ENCODE measurements at places on chromosomes 4 and X.

DNA sequence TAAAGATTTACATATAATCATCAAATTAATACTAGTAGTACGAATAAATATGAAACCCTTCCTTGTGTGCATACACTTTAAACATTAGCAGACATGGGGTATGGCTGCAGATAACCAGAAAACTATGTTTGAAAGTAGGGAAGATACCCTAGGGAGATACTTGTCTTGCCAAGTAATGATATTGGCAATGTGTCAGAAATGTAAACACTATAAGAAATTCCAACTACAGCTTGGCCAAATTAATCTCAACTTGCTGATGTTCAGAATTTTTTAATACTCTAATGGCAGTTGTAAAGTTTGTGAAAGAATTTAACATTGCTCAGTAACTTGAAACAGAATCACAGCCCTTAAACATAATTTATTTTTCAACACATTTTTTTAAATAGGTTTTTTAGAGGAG, 27.4 kb upstream of the HPGD start:
- no peaks in the 10 kb centered on the region for H3K36me3 ChIP-seq
- H3K4me1 ChIP-seq = peaks cover 3% of the 10 kb centered on the region
- no peak overlapping the region for H3K27ac ChIP-seq

DNA sequence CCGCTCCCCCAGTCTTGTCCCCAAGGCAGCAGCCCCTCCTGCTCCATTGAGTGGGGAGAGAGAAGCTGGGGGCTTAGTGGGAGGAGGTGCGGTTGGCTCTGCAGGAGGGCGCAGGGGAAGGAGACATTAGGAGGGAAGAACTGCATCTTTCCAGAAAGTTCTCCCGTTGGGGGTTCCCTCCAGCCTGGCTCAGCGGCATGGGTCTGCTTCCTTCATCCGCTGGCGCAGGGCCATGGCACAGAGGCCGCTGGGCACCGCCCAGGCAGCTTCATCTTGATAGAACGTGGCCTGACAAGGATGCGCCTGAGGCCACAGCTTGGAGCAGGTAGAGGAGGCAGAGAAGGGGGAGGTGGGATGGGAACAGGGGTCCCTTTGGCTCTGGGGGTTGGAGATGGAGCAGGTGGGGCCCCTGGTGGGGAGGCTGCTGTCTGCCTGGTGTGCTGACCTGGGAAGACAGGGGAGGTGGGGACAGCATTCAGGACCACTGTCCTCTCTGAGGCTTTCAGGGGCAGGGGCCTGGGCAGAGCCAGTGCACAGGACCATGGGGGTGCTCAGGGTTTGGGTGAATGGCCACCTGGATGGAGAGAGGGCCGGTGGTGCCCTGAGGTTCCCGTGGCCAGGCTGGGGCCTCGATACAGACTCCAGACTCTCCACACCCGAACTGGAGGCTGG, 12.1 kb downstream of the DOK7 start:
- DNase-seq = no peak
- peaks cover 61% of the 10 kb centered on the region for H3K27me3 ChIP-seq
- H3K4me3 ChIP-seq = no peak overlapping the region
- no peaks in the 10 kb centered on the region for H3K36me3 ChIP-seq
- no peak overlapping the region for H3K27ac ChIP-seq
- H3K4me1 ChIP-seq = 0 out of 2 replicates have a peak, but pooled peaks cover 5% of the 10 kb centered on the region

- no peak overlapping the region for H3K27ac ChIP-seq
- no peaks in the 10 kb centered on the region for H3K36me3 ChIP-seq
- no peak overlapping the region for H3K4me3 ChIP-seq
These were observed 305.1 kb upstream of the ANXA10 start for GRCh38 chr4:167787231-167787630.

DNA sequence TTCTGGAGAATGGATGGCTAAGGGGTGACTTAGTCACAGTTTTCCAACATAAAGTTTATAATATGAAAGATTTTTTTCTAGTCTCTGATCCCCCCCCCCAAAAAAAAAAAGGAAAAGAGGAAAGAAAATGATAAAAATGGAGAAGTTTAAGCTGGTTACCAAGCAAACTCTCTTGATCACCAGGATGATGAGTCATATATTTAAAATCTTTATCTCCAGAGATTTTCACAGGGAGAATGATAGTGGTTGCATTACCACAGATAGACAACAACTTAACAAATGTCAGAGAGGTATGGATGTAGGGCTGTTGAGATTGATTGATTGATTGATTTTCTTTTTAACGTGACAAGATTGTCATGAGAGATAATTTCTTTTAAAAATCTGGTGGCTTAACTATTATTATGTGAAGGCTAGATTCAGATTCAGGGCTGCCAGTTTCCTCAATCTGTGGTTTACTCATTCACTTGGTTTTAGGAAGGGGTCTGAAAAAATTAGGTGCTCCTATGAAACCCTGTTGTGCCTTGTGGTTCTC, 13.3 kb upstream of the TEX13C start:
- no peaks in the 10 kb centered on the region for H3K27me3 ChIP-seq
- no peaks in the 10 kb centered on the region for H3K4me1 ChIP-seq
- H3K4me3 ChIP-seq = no peak overlapping the region
- no peaks in the 10 kb centered on the region for H3K36me3 ChIP-seq
- DNase-seq = no peak
- no peak overlapping the region for H3K27ac ChIP-seq

DNA sequence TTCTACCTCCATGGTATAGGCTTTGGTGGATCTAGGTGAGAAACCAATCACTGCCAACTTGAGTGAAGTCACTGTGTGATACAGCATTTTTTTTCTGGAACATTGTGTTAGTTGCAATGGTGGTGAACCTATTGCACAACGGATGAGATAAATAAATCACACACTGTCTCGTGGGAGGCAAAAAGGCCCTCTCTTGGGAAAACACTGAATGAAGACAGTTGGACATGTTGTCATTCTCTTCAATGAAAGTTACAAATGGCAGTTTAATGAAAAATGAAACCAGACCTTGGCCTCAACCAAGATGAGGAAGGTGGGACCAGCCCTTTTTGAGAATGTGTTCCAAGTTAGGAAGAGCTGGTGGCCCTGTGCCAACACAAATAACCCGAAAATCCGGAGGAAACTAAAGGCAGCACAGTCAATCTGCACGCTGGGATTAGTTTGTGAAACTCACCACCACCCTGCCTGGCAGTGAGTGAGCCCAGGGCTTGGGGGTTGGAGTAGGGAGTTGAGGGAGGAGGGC, 5.4 kb upstream of the ADGRG2 start:
- H3K4me3 ChIP-seq = no peak overlapping the region
- H3K27me3 ChIP-seq = peaks cover 6% of the 10 kb centered on the region
- no peaks in the 10 kb centered on the region for H3K36me3 ChIP-seq

DNA sequence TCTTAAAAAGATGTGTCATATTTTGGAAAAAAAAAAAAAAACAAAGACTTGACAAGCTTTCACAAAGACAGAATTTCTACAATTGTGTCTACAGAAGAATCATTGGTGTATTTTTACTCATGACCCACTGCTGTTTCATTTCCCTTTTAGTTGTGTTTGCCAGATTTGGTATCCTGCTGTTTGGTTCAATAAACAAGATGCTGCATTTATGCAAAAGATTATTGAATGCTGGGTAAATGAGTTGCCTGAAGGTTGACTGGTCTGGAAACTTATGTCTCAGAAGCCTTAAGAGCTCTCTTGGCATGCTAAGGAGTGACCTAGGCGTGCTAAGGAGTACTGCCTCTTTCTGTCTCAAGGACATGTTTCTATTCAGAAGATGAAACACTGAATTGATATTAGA, 64.9 kb upstream of the NPY2R start:
- no peak for DNase-seq
- no peaks in the 10 kb centered on the region for H3K27me3 ChIP-seq
- no peak overlapping the region for H3K27ac ChIP-seq
- no peak overlapping the region for H3K4me3 ChIP-seq

DNA sequence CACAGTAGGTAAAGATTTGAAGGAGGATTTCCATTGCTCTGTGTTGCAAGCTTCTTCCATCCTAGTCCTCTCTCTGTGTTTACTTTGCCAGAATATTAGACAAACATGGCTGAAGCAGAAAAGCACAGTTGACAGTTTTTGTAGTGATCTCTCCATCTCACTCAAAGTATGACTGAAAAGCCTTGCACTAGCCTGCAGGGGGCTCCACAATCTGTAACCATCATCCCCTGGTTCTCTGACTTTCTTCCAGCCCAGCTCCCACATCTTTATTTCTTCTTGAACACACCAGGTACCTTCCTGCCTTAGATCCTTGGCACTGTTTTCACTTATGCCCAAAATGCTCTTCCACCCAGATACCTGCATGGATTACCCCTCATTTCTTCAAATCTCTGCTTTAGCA, 34.1 kb upstream of the HHIP start:
- no peaks in the 10 kb centered on the region for H3K36me3 ChIP-seq
- H3K27ac ChIP-seq = no peak overlapping the region
- no peaks in the 10 kb centered on the region for H3K4me1 ChIP-seq
- H3K4me3 ChIP-seq = no peak overlapping the region

- no peak overlapping the region for H3K4me3 ChIP-seq
- no peak for DNase-seq
- H3K4me1 ChIP-seq = no peaks in the 10 kb centered on the region
- no peaks in the 10 kb centered on the region for H3K27me3 ChIP-seq
These were observed 178.6 kb upstream of the TBL1X start for GRCh38 chrX:9286234-9286633.

DNA sequence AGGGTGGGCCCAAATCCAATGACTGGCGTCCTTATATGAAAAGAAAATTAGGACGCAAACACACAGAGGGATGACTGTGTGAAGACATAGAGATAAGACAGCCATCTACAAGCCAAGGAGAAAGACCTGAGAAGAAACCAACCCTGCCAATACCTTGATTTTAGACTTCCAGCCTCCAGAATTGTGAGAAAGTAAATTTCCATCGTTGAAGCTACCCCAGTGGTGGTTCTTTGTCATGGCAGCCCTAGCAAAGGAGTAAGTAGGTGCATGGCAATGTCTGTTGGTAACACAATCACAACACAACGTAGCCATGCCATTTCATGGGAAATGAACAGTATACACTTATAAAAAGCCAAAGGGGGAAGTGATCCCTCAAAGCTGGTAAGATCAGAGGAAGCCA, 25.3 kb downstream of the SMIM20 start:
- no peaks in the 10 kb centered on the region for H3K27me3 ChIP-seq
- no peaks in the 10 kb centered on the region for H3K36me3 ChIP-seq
- H3K27ac ChIP-seq = no peak overlapping the region
- H3K4me3 ChIP-seq = no peak overlapping the region
- DNase-seq = no peak
- no peaks in the 10 kb centered on the region for H3K4me1 ChIP-seq

GRCh38 chr4:71062436-71062835, 69.0 kb downstream of the DCK start:
- H3K36me3 ChIP-seq = no peaks in the 10 kb centered on the region
- H3K4me3 ChIP-seq = no peak overlapping the region
- H3K27me3 ChIP-seq = no peaks in the 10 kb centered on the region

DNA sequence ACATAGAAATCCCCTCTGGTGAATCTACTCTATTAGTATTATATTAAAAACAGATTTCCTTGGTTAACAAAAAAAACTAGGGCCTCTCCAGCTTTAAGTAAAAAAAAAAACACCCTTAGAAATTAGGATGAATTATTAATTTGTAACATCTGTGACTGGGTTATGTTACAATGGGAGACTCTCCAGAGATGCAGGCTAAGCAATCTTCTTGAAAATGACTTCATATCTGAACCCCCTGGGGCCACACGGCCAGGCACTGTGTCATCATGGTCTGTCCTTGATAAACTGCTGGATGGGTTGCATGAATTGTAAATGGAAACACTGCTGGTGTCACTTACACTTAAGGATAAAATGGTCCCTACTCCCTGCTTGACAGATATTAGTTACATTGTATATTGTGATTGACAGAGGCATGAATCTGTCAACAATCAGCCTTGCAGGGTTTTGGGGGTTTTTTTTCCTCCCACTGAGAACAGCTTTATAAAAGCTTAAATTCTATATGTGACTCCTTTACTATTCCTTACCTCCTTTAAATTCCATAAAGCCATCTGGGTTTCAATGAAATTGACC, 49.1 kb downstream of the PRKG2 start:
- no peak overlapping the region for H3K4me3 ChIP-seq
- DNase-seq = no peak
- H3K27me3 ChIP-seq = no peaks in the 10 kb centered on the region
- H3K4me1 ChIP-seq = no peaks in the 10 kb centered on the region
- no peak overlapping the region for H3K27ac ChIP-seq
- no peaks in the 10 kb centered on the region for H3K36me3 ChIP-seq

GRCh38 chrX:46628460-46629371, 55.2 kb downstream of the CHST7 start:
- no peaks in the 10 kb centered on the region for H3K27me3 ChIP-seq
- no peak overlapping the region for H3K4me3 ChIP-seq
- H3K27ac ChIP-seq = no peak overlapping the region
- H3K4me1 ChIP-seq = peaks cover 5% of the 10 kb centered on the region
- no peak for DNase-seq

DNA sequence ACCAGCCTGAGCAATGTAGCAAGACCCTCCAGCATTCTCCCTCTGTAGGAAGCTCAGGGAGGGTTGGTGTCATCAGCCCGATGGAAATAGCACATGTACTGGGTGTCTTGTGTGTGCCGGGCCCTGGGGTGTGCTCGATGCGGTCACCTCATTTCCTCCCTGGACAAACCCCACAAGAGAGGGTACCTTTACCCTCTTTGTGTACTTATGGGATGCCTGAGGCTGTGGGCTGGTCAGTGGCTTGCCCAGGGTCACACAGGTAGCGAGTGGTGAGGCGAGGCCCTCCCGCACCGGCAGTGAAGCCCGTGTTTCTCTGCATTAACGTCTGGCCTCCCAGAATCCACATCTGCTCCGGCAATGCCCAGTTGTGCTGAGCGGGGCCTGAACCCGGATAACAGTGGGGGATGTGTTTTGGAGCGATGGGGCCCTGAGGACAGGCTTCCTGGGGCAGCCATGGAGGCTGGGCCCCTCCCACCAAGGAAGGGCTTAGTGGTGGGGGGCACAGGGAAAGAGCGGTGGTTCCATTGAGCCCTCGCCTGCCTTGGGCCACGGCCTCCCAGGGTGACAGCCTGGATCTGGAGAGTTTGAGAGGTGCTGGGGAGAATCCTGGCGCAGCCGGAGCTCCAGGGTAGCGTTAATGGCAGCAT, 8.1 kb downstream of the PSAPL1 start:
- no peak for DNase-seq
- no peak overlapping the region for H3K27ac ChIP-seq
- peaks cover 14% of the 10 kb centered on the region for H3K4me1 ChIP-seq
- H3K36me3 ChIP-seq = no peaks in the 10 kb centered on the region
- no peaks in the 10 kb centered on the region for H3K27me3 ChIP-seq

GRCh38 chr4:51901363-51901762, 58.4 kb downstream of the DCUN1D4 start:
- no peak overlapping the region for H3K27ac ChIP-seq
- H3K4me3 ChIP-seq = no peak overlapping the region
- peaks cover 4% of the 10 kb centered on the region for H3K36me3 ChIP-seq
- no peaks in the 10 kb centered on the region for H3K27me3 ChIP-seq
- DNase-seq = no peak

- peaks cover 7% of the 10 kb centered on the region for H3K36me3 ChIP-seq
- no peak overlapping the region for H3K4me3 ChIP-seq
- no peaks in the 10 kb centered on the region for H3K4me1 ChIP-seq
These were observed 120.4 kb downstream of the CHIC1 start for GRCh38 chrX:73683236-73683859.

GRCh38 chrX:56733459-56734046, 4.5 kb downstream of the NBDY start:
- no peaks in the 10 kb centered on the region for H3K27me3 ChIP-seq
- DNase-seq = no peak
- H3K4me1 ChIP-seq = no peaks in the 10 kb centered on the region
- no peak overlapping the region for H3K27ac ChIP-seq

GRCh38 chr4:77433418-77433733, 172.2 kb upstream of the CXCL13 start:
- no peaks in the 10 kb centered on the region for H3K27me3 ChIP-seq
- H3K4me1 ChIP-seq = 0 out of 2 replicates have a peak, but pooled peaks cover 3% of the 10 kb centered on the region
- DNase-seq = no peak
- H3K36me3 ChIP-seq = no peaks in the 10 kb centered on the region
- no peak overlapping the region for H3K27ac ChIP-seq
- no peak overlapping the region for H3K4me3 ChIP-seq
